NCI-H2171 (cell line): ENCODE measurements at places on chromosomes 6 and 20.

DNA sequence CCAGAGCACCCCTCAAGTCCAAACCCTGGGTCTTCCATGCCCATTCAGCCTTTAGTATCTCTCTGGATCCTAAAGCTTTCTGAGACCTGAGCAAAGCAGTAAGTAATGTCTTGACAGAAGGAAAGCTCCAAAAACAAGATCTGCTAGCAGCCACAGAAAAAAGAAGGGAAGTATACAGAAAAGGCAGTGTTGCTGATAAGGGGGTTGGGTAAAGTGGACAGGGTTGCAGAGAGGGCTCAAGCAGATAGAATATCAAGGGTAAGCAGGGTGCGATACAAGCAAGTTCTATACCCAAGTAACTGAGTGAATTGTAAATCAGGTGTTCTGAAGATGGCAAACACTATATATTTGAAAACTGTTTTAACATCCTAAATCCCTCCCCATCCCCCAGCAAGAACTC, 113.4 kb upstream of the CARMIL1 start:
- DNase-seq, result no peak

DNA sequence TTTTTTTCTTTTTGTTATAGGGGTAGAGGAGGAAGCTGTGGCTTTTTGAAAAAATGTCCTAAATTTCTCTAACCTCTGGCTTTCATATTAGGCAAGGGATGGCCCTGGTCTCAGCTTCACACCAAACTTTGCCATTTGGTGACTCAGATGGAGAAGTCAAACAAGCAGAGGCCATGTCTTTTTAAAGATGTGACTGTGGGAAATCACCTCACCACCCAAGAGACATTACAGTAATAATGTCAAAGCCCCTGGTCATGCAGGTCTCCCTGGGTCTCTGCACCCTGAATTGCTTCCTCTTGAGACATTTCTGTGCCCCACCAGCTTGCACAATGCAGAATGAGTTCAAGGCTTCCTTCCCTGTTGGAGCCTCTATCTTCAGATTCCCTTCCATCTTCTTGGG, 39.5 kb upstream of the ADGRF5 start:
- no peak for DNase-seq

GRCh38 chr6:91566467-91566866, 979.6 kb upstream of the MAP3K7 start:
- DNase-seq, result no peak

- DNase-seq, result no peak
Observed at GRCh38 chr20:57469418-57470211, 55.3 kb downstream of the CTCFL start.

DNA sequence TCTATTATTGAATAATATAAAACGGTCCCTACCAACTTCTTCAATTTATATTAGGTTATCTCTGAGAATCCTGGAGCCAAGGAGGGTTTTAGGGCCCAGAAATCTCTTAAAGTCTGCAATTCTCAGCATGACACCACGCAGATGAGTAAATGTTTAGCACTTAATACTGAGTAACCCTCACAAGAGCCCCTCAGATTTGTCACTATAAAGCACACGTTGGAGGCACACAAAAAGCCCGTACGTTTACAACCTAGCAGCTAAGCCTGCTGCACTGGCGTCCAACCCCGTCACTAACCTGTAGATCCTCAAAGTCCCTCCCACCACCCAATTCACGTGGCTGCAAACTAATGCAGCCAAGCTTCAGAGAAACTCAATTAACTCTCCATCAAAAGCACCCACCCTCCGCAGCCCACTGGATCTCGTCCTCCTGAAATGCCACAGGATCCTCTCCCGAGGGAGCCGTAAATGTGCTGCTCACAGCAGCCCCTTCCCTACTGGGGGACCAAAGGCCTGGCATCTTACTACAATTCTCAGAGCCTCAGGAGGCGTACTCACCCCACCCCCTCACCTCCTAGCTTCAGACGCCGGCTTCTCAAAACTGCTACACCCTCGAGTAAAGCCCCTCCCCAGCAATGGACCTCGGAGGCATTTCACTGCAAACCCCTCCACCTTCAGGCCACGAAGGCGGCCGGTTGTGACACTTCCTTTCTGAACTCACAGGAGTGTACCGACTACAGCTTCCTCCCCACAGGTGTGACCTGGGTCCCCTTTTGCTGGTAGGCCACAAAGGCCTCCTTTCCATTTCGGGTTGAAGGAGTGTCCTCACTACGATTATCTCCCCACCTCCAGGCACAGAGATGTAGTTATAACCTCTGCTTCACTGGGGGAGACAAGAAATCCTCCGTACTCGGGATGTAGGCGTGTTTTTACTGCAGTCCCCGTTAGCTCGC, 909 bp downstream of the CPNE1 start:
- DNase-seq, result peak; percentile 44

DNA sequence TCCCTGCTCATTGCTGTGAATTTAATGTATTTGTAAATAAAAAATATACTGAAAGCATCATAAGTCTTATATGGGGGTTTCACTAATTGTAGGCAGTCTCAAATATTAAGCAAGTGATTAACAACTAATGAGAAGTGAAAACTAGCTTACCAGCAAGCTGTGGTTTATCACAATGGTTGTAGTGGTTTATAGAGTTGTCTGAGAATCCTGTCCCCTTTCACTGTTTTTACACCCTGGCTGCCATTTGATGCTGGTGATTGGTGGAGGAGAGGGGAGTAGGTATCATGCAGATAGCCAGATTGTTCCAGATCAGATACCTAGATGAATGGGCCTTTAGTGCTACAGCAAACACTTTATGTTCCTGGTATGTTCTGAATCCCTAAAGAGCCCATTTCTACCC, 6.0 kb downstream of the MKKS start:
- no peak for DNase-seq

- no peak for DNase-seq
Observed at GRCh38 chr6:63734923-63735322, 99.3 kb downstream of the PHF3 start.

DNA sequence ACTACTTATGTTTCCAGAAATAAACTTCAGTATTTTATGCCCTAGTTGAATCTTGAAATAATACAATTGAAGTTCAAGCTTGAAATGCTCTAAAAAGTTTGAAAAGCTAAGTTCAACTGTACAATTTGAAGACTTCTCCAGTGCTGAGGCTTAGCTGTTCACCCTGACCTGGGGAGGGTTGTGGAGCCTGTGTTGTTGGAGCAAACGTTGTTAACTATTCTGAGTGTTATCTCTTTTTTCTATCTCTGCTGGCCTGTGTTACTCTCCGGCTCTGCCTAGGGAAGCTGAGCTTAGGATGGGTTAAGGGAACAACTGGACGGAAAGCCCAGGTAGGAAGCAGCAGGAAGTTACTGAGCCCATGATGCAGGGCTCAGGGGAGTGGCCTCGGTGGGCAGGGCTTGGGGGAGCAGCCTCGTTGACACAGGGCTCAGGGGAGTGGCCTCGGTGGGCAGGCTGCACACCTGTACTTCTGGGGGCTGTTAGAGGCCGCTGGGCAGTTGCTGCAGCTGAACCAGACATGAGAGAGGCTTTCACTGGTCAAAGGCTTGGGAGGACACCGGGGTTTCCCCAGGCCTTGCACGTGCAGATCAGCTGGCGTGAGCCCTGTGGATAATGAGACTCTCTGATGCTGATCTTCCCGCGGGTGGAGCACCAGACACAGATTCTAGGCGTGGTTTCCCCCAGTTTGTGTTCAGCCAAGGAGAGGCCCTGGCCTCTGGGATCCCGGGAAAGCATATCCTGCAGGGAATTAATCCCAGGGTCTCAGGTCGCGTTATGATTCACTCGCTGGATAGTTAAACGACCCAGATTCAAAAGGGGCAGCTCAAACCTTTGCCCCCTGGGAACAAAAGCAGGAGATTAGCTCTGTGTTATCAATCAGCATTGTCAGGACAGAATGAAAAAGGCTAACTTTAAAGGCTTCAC, 58.9 kb downstream of the ERMARD start:
- DNase-seq, result no peak

GRCh38 chr20:45008521-45009049, 42.3 kb downstream of the STK4 start:
- DNase-seq, result no peak

DNA sequence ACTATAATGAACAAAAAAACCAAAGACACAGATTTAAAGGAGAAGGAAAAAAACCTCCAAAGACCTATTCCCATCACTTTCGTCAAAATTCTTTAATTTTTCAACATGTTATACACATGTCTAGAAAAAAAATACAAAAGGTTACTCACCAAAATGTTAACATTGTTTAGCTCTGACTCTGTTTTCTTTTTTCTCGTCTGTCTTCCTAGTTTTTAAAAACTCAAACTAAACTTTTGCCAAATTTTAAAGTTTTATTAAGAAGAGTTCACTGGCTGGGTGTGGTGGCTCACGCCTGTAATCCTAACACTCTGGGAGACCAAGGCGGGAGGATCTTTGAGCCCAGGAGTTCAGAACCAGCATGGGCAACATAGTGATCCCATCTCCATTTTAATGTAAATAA, 10.8 kb downstream of the MCUR1 start:
- DNase-seq, result no peak

- no peak for DNase-seq
Observed at GRCh38 chr20:57038608-57039440, 227.6 kb downstream of the BMP7 start.

DNA sequence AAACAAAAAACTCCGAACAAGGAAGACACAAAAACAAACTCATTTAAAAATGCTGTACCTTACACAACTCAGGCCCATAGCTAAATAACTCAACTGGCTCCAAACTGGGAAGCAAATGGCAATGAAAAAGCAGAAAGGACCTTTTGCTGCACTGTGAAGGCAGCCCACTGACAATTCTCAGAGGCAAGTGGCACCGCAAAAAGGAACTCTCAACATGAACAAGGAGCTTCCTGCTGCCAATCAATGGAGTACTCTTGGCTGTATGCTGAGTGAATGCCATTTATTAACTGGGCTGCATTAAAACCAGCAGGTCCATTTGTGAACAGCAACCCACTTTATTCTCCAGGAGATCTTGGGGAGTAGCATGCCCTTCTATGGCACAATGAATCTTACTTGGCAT, 209.9 kb downstream of the PTPRK start:
- no peak for DNase-seq

GRCh38 chr6:159687341-159687740, 5.7 kb downstream of the SOD2 start:
- DNase-seq, result no peak

- no peak for DNase-seq
Observed at GRCh38 chr20:33933469-33933909, 60.2 kb upstream of the RALY start.

DNA sequence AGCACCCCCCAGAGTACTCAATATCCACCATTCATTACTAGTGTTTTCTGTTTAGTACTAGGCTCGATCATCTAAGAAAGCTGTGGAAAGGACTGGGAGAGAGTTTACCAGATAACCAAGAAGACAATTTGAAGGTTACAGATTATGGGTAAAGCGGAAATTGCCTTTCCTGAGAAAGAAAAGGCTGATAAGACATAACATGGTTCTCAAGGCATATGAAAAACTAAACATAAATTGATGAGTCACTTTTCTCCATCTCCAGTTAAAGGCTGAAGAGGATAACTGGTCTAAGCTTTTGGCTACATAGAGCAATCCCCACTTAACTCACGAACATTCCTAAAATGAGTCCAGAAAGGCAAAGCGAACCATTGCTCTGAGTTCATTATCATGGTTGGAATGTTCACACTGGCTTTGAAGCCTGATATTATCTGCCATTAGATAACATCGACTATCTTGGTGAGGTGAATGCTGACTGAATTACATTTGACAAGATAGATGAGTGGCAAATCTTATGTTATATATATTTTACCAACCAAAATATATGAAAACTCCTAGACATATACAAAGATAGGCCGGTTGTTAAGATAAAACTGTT, 65.8 kb downstream of the BTBD9 start:
- no peak for DNase-seq

DNA sequence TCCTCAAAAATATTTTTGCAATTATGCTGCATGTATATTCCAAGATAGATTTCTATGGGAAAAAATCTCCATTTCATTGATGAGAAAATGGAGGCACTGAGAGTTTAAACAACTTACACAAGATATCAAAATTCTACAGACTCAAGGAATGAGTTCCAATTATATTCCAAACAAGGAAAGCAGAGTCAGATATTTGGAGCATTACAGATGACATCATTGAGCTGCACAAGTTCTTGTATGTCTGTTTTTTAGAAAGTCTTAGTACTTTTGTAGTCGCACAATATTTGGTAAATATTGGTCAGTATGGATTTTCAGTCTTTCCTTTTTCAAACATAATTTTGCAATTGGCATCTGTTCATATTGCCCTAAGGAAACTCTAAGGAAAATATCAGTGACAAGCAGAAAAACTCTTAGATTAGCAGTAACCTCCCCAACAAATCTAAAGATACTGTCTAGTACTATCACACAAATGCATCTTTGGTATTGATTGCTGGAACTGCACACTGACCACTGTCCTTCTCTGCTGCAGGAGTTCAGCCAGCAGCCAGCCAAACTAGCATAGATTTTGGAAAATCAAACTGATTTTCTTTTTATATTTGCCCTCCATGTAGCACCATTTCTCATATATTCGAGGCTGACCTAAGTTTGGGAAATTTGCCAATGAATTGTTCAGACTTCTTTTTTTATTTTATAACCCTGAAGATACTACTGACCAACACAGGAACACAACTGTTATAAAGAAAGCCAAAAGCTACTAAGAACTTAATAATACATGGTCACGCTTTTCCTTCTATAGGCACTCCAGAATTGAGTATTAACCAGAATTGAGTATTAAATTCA, 51.7 kb upstream of the TBX18 start:
- DNase-seq, result no peak

DNA sequence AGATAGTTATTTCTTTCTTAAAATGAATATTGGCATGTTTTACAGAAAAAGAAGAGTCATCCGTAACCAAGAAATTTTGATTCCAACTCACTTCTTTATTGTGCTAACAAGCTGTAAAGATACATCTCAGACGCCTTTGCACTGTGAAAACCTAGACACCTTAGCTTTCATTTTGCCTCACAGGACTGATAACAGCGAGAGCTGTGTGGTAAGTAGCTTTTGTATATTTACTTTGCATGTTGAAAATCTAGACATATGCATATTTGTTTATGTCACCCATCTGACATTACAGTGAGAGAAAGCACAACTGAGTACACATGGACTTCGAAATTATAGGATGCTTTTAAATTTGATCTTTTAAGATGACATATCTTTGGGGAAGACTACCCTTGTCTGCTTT, 64.7 kb downstream of the CCN2 start:
- DNase-seq, result no peak

GRCh38 chr6:19697744-19698290, 139.4 kb upstream of the ID4 start:
- DNase-seq, result no peak

GRCh38 chr6:167393731-167394130, 68.8 kb downstream of the TTLL2 start:
- DNase-seq, result no peak

- DNase-seq, result no peak
Observed at GRCh38 chr6:111358454-111358853, 124.6 kb downstream of the REV3L start.
